NCI-H1105 treated with DMSO at 0.1 percent for 48 hours (cell line): ENCODE measurements at places on chromosomes 16 and 17.
A peak's percentile ranks its signal among the peaks of the same experiment; 100 is the strongest.

- DNase-seq, result no peak
Observed at GRCh38 chr16:7921345-7921744, 588.7 kb downstream of the RBFOX1 start.

DNA sequence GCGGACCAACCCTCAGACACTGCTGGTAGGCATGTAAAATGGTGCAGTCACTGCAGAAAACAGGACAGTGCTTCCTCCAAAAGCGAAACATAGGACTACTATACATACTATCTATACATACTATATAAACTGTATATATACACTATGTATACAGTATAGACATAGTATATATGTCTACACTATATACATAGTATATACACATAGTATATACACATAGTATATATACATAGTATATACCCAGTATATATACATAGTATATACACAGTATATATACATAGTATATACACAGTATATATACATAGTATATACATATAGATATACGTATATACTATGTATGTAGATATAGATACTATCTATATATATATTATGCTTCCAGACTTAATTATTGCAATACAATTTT, 6.4 kb upstream of the USP36 start:
- no peak for DNase-seq

GRCh38 chr16:14113344-14113743, 42.2 kb downstream of the MRTFB start:
- no peak for DNase-seq

GRCh38 chr17:15213381-15214087, 51.6 kb downstream of the PMP22 start:
- DNase-seq, result peak; percentile 23

DNA sequence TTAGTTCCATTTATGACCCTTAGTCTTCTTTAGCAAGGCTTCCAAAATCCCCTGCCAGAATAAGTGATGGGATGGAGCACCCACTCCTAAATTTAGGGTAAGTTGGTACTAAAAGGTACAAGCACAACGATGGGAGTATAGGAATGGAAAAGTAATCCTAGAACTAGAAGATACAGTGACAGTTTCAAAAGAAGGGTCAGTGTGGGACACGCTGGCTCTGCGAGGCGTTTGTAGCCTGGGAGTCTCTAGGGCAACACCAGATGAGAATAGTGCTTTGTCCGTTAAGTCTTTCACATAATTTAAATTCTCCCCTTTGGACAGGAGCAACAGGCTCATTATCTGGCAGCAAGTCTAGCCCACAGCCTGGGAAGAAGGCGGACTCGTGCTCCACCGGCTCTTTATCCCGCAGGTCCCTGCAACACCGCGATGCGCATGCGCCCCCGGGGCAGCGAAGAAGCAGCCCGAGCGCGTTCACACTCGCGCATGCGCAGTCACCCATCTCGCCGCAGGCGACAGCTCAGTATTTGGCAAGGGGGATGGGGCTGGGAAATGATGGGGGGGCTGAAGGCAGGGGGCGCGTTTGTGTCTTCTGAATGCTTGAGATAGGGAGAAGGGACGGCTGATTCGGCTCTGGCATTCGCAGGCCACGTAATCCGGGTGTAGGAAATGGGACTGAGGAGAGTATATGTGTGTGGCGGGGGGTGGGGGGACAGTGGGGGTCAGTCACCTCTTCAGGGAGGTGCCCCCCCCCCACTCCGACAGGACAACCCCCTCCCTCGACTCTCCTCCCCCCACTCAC, 564 bp downstream of the SPOP start:
- DNase-seq, result peak; percentile 82

DNA sequence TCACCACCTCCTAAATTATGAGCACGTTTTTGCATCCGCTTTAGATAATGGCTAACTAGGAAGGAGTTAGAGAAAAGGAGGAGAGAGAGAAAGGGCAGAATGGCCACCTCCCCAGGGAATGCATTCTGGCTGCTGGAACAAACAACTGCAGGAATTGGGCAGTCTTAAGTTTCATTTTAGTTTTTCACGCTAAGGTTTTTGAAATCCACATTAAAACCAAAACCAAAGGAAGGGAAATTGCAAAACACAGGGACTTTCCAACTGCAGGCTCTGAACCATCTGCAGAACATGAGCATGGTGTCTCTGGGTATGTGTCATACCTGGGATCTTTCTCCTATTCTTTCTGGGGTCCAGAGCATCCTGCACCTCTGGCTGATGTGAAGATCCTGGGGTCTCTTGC, 12.1 kb upstream of the CCL8 start:
- no peak for DNase-seq

GRCh38 chr16:12758670-12759558, 44.8 kb downstream of the CPPED1 start:
- DNase-seq, result no peak

DNA sequence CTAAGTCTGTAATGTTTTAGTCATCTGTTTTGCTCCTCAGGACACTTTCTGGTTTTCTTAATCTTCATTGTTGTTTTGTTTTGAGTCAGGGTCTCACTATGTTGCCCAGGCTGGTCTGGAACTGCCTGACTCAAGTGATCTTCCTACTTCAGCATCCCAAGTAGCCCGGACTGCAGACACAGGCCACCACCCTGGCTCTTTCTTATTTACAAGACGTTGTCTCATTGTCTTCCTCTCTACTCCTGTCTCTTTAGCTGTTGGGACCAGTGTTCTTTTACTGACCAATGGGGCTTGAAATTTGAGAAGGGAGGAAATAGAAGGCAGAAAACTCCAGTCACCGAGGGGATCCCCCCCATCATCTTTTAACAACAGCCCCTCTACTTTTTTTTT, 1.2 kb downstream of the SCPEP1 start:
- peak; percentile 20 for DNase-seq

- DNase-seq, result no peak
Observed at GRCh38 chr16:71287911-71288310, 1.3 kb downstream of the CMTR2 start.

DNA sequence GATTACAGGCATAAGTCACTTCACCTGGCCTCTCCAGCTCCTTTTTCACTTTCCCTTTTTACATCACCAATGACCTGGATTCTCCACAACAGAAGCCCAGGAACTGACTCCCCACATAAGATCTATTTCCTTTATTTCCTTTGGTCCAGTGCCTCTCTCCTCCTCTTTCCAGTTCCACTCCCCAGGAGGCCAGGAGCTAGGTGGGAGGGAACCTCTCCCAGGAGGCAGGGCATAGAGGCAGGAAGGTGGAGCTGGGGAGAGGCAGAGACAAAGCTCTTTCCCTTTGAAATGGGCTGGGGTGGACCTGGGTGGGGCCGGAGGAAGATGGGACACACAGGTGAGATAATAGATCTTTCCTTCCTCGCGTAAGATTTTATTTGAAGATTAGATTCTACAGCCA, 318.3 kb upstream of the TNRC6C start:
- DNase-seq, result no peak

GRCh38 chr16:4116325-4117249, at the start of gene ADCY9:
TSS of gene ADCY9 (minus strand) at chr16:4116442. CDS start at chr16:4115442, 1,000 bp downstream.
- peak; percentile 47 for DNase-seq

- no peak for DNase-seq
Observed at GRCh38 chr17:48523010-48523409, 7.8 kb downstream of the HOXB1 start.
